ENCODE measurements at places on chromosomes 12 and 14. TPM values are rescaled to one million over a fixed set of nuclear protein-coding genes. Genes with fewer than 3 reads are reported as not detected.

DNA sequence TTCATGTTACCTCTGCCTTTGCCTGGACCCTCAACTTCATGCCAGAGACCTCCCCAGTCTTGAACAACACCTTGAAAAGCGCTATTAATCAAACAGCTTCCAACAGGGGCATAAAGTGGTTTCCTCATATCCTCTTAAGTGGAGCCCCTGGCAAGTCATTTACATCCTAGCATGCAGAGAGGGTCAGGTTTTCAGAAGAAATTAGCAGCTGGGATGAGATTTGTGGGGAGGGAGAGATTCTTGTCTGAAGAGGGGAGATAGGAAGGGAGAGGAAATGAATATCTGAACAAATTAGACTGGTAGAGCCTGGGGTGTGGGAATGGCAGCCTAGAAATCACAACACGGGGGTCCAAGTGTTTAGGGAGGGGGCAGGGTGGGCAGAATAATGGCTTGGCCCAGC is 45.6 kb downstream of the CALM1 start:
- no peak overlapping the region for H3K27ac ChIP-seq
- peaks cover 18% of the 10 kb centered on the region for H3K4me1 ChIP-seq
- peaks cover 14% of the 10 kb centered on the region for H3K36me3 ChIP-seq
- no peak for DNase-seq
- no peak overlapping the region for H3K4me3 ChIP-seq
- no peaks in the 10 kb centered on the region for H3K27me3 ChIP-seq

GRCh38 chr14:106681161-106681560 is 1154.8 kb downstream of the TMEM121 start:
- DNase-seq: no peak
- H3K27ac ChIP-seq: no peak overlapping the region
- H3K36me3 ChIP-seq: no peaks in the 10 kb centered on the region
- H3K4me3 ChIP-seq: no peak overlapping the region
- no peaks in the 10 kb centered on the region for H3K4me1 ChIP-seq

- peak; percentile 77 for DNase-seq
- no peaks in the 10 kb centered on the region for H3K27me3 ChIP-seq
- no peaks in the 10 kb centered on the region for H3K36me3 ChIP-seq
- peaks cover 13% of the 10 kb centered on the region for H3K4me1 ChIP-seq
- no peak overlapping the region for H3K4me3 ChIP-seq
Observed at GRCh38 chr14:87615822-87616679, 376.9 kb downstream of the GALC start.

- no peak overlapping the region for H3K4me3 ChIP-seq
- H3K4me1 ChIP-seq: no peaks in the 10 kb centered on the region
- H3K36me3 ChIP-seq: no peaks in the 10 kb centered on the region
- H3K27me3 ChIP-seq: peaks cover 89% of the 10 kb centered on the region
- H3K27ac ChIP-seq: no peak overlapping the region
Observed at GRCh38 chr12:4828176-4828575, 81.5 kb upstream of the KCNA1 start.

- DNase-seq: no peak
- H3K27ac ChIP-seq: no peak overlapping the region
- no peaks in the 10 kb centered on the region for H3K36me3 ChIP-seq
- H3K27me3 ChIP-seq: peaks cover 49% of the 10 kb centered on the region
Observed at GRCh38 chr14:60211153-60211552, 37.9 kb upstream of the PPM1A start.

- no peaks in the 10 kb centered on the region for H3K27me3 ChIP-seq
- H3K4me1 ChIP-seq: peaks cover 64% of the 10 kb centered on the region
- H3K4me3 ChIP-seq: peak overlapping the region; percentile 79
Observed at GRCh38 chr12:124519746-124520145, 47.7 kb downstream of the NCOR2 start.

The RAPGEF3 gene
- 8.2 TPM for total RNA-seq

The CIT gene
- total RNA-seq: 72.4 TPM

The RGS6 gene
- not detected for total RNA-seq
